Fibroblast of lung (primary cell): ENCODE measurements at places on chromosomes 7 and 10.

DNA sequence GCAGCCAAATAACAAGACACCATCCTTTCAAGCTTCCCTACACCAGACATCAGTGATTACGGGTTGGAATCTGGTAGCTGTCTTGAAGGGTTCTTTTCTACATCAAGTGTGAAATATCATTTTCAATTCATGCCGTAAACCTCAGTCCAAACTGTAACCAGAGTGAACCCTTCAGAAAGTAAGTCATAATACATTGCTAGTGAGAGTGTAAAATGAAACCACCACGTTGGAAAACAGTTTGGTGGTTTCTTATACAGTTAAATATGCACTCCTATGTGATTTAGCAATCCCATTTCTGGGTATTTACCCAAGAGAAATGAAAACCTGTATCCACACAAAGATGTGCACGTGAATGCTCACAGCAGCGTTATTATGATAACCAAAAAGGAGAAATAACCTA is 25.6 kb upstream of the ZC3HAV1L start:
- no peak for DNase-seq

GRCh38 chr7:32177232-32177631 is 107.0 kb upstream of the PDE1C start:
- DNase-seq = no peak

GRCh38 chr7:107816011-107816566 is 13.1 kb upstream of the SLC26A3 start:
- peak; percentile 5 for DNase-seq

DNA sequence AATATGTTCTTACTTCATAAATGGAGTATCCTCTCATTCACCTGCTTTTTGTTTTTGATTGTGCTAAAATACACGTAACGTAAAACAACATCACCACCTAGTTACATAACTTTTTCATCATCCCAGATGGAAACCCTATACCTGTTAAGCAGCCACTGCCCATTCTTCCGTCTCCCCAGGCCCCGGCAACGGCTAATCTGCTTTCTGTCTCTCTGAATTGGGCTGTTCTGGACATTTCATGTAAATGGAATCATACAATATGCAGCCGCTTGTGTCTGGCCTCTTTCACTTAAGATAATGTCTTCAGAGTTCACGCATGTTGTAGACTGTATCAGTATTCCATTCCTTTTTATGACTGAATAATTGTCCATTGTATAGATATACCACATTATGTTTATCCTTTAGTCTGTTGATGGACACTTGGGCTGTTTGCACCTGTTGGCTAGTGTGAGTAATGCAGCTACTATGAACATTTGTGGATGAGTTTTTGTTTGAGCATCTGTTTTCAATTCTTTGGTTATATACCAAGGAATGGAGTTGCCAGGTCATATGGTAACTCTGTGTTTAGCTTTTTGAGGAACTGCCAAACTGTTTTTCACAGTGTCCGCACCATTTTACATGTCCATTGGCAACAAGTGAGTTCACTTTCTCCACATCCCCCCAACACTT is 14.1 kb upstream of the SUN1 start:
- peak; percentile 75 for DNase-seq

DNA sequence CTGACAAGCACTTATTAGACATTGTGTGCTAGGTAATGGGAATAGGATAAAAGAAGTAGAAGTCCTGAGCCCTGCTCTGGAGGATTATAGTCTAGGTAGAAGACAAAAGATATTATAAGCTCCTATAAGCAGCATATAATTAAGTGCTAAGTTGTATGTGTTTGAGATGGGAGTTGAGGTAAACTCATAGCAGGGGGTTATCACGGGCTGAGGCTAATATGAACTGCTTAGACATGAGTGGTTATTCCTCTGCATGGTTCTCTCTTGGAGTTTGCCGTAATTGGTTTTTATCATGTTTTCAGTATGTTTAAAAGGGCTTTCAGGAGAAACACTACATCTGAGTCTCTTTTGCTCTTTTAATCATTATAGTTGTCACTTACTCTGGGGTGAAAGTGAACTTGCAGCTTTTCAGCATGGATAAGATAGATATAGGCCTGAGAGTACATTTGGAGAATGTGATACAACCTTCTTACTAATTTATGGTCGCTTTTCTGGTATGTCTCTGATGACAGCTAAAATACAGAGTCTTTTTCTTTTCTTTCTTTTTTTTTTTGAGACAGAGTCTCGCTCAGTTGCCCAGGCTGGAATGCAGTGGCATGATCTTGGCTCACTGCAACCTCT is 39.0 kb downstream of the SMNDC1 start:
- no peak for DNase-seq

GRCh38 chr10:3808689-3809199 is 23.7 kb upstream of the KLF6 start:
- DNase-seq = no peak

- DNase-seq = no peak
Observed at GRCh38 chr7:75950111-75950681, 35.2 kb downstream of the POR start.

DNA sequence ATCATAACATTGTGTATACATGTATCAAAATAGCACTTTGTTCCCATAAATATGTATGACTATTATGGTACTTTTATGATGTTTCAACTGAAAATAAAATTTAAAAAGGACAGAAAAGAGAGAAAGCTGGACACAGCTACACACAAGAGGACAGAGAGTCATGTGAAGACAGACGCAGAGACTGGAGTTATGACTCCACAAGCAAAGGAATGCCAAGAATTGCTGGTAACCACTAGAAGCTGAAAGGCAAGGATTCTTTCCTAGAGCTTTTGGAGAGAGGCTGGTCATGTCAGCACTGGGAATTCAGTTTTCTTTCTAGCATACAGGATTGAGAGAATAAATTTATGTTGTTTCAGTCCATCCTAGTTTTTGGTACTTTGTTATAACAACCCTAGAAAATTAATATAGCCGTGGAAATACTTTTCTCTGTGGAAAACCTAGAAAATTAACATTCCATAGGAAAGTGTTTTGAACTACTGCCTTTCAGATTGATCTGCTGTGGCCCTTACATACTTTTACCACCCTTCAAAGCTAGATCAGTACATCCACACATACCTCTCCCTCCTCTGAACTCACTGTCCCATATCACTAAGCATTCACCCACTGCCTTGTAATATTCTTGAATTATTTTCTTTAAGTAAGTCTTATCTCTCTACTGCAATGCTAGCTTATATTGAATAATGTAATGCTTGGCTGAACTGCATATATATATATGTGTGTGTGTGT is 575.3 kb downstream of the IPMK start:
- peak; percentile 90 for DNase-seq

GRCh38 chr7:158111906-158112570 is 475.6 kb downstream of the PTPRN2 start:
- no peak for DNase-seq

DNA sequence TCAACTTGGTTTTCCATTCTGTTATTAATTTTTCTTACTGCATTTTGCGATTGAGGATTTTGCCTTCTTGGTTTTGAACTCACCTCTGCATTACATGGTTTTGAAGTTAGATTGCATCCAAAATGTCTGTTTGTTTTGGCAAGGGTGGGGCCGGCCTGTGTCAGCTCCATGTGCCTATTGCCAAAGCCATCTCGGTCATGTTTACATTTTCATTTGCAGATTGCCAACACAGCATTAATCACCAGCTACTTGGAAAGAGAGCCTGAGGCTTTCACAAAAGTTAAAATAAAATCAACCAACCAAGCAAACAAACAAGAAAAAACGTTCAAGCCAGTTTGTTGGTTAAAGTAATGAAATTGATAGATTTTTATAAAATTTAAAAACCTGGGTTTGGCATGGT is 695.8 kb downstream of the TYW1 start:
- DNase-seq = no peak

DNA sequence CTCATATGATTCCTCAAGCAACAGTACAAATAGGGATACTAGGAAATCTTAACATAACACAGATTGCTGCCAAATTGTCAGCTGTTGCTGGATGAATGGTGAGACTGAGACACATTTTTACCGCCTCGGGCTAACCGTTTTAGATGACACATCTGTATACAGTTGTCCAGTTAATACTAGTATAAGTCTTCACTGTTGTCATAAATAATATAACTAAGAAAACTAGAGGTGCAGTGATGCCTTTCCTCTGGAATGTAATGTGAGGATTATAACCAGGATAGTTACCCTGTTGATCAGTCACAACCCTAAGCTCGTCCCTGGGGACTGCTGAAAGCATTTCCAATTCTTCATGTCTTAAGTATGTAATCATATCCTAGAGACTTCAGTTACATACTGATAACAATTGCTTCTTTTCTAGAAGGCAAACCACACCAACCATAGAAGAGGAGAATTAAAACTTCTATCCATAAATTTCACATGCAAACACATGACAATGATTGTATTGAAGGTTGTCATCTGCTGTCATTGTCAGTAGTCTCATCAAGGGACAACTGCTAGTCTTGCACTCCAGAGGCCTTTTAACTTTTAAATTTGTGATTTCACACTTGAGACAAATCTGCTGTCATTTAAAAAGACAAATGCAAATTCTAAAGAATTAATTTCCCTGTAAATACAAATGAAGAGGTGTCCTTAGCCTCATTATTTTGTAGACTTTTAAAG is 100.4 kb upstream of the SEMA3D start:
- DNase-seq = peak; percentile 3

GRCh38 chr7:75776295-75776971 is 4.4 kb upstream of the CCL26 start:
- peak; percentile 89 for DNase-seq

GRCh38 chr7:92872701-92873100 is 36.3 kb upstream of the CDK6 start:
- DNase-seq = peak; percentile 82

- DNase-seq = no peak
Observed at GRCh38 chr10:120833222-120833928, 17.8 kb upstream of the WDR11 start.

DNA sequence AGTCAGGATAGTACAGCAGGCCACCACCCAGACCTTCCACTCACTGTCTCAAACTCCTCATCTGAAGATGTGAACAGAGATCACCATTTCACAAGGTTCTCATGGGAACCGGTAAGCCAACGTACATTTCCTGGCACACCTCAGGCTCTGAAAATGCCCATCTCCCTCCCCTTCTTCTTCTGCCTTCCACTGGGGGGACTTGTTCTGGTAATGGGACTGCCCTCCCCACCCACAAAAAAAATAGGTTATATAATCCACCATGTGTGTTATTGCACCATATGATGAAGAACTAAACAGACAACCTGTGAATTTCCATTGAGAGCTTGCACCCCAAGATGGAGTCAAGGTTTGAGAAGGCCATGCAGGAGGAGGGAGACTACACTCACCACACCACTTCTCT is 42.1 kb upstream of the IKZF1 start:
- DNase-seq = no peak

DNA sequence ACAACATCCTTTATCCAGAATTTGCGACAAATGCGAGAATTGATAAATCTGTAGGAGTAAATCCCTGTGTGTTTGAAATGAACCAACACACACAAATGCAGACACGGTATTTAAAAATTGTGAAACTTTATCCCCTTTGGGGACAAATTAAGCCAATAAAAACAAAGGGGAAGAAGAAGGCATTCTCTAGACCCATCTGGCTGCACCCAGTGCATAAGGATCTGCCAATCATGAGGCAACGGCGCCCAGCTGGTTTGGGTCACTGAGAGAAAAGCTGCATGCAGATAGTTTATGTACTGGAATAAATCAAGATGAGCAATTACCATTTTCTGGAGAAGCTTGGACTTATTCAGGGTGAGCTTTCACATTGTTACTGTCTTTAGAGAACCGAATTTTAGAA is 45.7 kb downstream of the VAX1 start:
- DNase-seq = no peak

DNA sequence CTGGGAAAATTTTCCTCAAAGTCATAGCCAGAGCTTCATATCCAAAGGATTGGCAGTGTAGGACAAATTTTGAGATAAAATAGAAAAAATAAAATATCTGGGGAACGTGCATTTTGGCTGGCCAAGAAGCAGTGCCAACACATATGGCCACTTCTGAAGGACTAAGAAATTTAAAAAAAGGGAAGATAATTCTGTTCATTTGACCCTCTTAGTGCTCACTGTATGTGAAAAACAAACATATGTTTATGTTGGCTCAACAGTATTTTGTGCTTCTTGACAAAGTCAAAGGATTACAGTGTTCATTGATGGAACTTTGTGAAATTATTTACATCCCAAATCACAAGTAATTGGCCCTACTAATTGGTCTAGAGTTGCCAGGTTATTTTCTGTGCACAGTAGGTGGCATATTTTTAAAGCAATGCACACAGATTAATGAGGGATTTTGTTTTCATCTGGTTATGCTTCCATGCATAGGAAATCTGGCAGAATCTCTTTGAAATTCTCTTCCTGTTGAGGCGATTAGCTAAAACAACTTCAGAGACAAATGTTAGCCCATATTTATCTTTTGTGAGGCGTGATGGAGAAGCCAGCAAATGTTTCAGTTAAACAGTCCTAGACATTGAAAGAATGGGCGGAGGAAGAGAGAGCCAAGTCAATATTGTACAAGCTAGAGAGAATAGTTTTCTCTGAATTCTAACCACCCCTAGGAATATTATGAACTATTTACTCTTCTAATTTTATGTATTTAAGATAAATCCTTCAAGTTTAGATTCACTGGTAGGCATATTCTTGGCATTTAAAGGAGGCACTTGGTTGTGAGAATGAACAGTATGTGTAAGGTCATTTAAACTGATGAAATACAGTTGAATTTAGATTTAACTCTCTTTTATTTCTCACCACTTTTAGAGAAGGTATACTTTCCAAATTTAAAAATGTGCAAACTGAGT is 237.7 kb upstream of the MBL2 start:
- no peak for DNase-seq

DNA sequence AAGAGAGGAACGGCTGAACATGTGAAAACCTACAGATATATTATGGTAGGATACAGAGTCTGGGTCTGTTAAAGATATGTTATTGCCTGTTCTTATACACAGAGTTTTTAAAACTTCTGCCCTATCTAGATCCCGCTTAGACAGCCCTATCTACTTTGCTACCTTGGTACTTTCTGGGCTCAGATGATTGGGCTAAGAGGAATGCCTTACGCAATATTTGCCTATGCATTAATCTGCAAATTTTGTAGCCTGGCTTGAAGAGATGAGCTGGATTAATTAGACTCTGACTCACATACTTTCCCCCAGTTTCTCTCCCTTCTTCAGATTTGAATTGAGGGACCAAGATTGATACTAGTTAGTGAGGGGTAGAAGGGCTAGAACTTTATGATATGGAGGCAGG is 33.6 kb upstream of the A1CF start:
- DNase-seq = no peak

GRCh38 chr10:100828738-100829096 is 83.3 kb downstream of the PAX2 start:
- DNase-seq = no peak

GRCh38 chr10:124802313-124802675 is 675 bp downstream of the ABRAXAS2 start:
- no peak for DNase-seq

GRCh38 chr7:1041551-1042491 is 2.5 kb upstream of the GPR146 start:
- DNase-seq = no peak

DNA sequence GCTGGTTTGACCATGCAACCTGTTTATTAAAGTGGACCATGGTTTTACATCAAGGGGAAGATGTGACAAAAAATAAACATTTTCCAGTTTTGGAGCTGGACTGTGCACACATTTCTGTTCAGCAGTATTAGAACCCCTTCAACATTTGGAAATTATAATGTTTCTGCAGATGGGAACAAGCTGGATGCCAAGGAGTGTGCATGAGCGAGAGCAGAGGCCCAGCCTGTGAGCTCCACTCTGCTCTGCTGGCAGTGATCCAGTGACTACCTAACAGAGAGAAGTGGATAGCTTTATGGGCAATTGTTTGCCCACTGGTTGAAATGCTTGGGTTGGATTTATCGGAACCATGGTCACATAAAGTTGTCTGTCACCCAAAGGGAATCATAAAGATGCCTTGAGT is 456.7 kb downstream of the NRG3 start:
- no peak for DNase-seq
